ENCODE measurements at places on chromosomes 6 and 20.

DNA sequence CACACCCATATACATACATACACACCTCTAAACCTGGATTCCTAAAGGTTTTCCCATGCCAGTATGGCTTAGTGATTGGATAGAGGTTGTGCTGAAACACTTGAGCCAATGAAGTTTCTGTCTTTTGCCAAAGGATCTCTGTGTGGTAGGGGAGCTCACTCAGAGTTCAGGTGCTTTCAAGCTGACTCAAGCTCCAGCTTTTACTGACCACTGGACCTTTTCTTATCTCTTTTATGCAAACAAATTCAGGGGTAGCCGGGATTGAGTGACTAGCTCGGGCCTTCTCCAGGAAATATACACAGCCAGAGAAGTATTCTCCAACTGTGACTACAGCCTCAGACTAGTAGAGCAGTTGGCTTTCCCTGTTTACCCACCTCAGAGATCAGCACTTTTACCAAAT is 21.5 kb upstream of the DSE start:
- no peak for DNase-seq

DNA sequence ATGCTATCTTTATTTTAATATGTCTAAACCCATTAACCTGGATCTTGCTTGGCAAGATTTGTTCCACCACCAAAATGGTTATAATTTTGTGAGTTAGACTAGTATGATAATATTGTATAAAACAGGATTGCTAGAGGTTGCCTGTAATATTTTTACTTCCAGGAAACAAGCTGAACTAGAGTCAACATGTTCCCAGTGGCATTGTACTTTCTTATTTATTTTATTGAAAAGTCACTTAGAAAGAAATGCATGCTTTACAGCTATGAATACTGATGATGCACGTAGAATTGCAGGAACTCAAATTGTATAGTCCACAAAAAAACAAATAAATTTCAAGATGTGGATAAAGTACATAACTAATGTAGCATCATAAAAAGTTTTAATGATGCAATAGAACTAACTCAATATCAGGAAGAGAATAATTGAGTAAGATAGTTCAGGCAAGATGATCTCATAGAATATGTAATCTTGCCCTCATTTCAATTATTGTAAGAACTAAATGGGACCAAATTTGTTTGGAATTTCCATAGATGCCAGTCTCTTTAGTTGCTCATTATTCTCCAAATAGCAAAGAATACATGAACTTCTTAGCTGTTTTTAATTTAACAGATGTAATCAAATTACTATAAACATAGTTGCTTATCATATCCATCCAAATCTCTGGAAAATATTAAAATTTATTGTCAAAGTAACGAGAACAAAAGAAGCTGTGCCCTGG is 451.8 kb downstream of the COL12A1 start:
- DNase-seq, result no peak

GRCh38 chr6:119195848-119196247 is 117.4 kb upstream of the FAM184A start:
- DNase-seq, result no peak

GRCh38 chr6:7461416-7461815 is 71.8 kb downstream of the RIOK1 start:
- DNase-seq, result no peak

DNA sequence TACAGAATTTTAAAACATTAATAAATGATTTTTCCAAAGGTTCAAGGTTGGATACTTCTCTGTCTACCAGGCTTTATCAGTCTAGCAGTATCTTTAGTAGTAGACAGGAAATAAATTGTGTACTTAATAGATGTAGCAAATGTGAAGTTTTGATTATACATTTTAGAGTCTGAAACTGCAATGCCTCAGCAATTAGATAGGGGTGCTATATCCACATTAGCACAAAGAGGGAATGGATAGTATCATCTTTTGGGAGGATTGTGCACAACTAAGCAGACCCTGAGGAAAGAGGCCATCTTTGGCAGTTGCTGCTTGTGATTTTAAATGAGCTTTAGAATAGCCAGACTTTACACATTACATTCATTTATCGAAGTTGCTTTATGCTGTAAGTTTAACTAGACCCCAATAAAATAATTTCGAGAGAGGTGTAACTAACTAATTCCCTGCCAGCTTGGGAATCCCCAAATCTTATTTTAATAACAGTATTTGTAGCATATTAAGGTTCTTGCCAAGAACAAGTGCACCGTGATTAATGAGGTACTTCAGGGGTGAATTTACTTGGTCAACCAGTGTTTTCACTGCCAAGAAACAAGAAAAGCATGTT is 2.8 kb downstream of the KCNQ5 start:
- DNase-seq, result no peak

DNA sequence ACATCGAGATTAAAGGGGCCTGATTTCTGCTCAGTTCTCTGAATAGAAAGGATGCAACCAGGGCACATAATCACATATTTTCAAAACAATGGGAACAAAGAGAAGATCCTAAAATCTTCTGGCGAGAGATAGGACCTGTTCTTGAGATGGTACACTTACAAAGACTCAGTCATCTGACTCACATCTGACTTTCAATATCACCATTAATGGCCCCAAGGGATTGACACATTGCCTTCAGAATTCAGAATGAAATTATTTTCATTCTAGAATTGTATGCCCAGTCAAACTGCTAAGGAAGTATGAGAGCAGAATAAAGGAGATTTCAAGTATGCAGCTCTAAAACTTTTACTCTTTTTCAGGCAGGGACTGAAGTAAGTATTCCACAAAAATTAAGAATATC is 240.7 kb upstream of the POU3F2 start:
- no peak for DNase-seq

DNA sequence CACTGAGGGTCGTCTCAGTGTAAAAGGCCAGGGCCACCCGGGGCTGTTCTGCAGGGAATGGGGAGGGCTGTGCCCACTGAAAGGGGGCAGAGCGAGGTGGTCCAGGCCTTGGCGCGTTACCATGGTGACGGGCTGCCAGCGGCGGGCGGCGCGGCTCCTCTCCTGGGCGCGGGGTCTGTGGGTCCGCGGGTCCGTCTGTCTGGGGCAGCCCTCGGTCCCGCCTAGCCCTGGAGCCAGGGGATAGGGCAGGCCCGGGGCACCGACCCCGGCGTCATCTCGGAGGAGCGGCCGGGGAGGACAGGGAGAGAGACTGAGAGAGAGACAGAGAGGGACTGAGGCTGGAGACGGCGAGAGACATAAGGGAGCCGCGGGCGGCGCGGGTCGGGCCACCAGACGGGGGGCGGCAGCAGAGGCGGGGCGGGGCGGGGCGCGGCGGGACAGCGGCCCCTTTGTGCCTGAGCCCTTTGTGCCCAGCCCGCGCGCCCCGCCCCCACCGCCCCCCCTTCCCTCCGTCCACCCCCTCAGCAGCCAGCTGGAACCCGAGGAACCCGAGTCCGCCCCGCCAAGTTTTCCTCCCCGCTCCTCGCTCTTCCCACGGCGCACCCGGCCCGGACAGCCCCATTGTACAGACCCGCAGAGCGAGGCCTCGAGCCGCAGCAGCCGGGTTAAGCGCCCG is at the start of gene KIAA1755:
TSS of gene KIAA1755 (minus strand) at position 358 of the 676 bp plus-strand sequence. CDS start at position 123, 235 bp downstream.
- DNase-seq, result no peak

DNA sequence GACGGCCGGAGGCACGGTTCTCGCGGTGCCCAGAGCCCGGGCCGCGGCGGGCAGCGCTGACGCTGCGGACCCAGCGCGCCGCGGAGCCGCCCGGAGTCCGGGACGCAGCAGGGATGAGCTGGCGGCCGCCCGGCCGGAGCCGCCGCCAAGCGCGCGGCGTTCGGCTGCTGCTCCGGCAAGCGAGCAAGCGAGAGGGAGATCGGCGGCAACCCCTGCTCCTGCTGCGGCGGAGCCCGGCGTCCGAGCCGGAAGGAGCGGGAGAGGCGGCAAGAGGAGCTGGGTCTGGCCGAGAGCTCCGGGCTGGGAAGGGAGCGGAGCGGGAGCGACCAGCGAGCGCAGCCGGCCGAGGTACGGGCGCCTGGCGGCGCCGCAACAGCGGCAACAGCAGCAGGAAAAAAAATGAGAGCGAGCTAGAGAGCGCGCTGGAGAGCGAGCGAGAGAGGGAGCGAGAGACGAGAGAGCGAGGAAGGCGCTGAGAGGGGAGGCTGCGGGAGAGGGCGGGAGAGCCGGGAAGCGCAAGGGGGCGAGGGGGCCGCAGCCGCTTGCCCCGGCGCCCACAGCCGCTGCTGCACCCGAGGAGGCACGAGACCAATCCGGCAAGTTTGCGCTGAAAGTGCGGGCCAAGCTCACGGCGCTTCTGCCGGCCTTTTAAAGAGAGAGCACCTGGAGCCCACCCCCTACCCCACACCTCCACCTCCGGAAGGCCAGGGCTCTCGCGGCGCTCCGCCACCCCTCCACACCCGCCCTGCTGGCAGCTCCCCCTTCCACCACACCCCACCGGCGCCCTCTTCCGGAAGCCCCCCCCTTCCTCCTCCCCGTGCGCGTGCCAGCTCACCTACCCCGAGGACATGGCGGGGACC is 496 bp downstream of the GRM4 start:
- DNase-seq, result peak; percentile 37

DNA sequence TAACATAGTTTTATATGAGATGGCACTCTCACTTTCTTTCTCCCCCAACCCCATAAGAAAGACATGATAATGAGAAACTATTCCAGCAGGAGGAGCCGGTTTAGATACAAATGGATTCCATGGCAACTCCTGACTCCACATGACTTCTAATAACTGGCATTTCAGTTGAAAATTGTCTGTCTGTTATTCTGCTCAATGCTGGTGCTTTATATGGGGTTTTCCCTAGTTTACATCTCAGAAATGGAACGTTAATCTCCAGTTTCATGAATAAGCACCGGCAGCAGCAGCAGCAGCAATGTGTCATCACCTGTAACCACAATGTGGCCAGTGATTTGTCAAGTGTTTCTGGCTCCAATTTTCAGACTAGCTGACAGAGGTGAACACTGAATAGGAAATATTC is 8.0 kb upstream of the SIM1 start:
- DNase-seq, result no peak

GRCh38 chr6:63576985-63577712 is 4.9 kb downstream of the LOC128125822 start:
- DNase-seq, result no peak

DNA sequence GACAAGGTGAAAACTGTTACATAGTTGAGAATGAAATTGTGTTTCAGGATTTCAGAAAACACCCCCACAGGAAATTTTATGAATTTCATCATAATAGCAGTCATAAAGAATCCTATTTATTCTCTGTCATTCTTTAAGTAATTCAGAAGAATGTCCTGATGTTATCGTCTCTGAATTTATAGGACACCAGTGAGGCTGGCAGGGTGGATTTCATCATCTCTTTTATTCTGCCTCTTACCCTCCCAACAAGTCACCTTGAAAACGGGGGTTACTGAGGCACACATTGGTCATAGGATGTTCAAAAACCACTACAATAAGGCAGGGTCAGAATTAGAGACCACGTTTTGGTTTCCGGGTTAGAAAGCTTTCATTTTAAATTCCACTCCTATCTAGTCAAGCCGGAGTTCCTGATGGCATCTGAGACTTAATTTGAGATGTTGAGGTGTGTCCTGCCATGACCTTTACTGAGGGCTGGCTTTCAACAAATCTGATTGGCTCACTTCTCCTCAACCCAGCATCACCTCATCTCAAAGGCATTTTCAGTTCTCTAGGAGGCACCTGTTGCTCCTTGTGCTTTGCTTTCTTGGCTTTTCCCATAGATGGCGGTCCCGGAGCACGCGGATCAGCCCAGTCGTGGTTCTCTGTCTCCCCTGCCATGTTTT is 230.6 kb upstream of the SUPT3H start:
- no peak for DNase-seq

GRCh38 chr20:50569864-50570836 is 60.0 kb downstream of the PTPN1 start:
- no peak for DNase-seq

DNA sequence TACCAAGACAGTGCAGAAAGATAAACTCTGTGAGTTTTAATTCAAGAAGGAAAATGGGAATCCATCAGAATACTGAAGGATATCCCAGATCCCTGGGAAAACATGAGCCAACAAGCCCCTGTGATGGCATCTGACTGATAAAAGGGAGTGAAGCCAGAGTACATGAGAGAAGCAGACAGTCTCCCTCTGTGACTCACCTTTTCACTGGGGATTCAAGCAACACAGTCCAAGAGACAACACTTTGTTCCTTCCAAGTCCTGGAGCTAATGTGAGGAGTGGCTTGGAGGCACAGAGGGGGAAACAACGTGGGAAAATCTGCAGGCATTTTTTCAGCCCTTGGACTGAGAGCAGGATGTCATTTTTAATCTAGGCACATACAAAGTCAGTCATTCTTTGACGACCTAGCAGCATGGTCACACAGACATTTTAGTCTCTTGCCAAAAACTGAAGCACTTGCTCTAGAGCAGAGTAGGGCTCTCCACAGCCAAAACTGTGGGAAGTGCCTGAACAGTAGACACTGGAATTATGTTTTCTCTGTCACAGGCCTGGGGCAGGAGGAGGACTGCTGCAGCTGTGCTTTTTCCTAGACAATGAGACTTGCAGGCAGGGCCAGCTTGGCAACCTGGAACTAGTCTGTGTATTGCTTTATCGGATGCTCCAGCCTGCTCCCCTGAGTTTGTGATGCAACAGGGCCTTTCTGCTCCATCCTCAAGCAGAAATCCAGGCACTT is 465.0 kb upstream of the GJE1 start:
- DNase-seq, result no peak

GRCh38 chr6:72788188-72788587 is 166.3 kb downstream of the KCNQ5 start:
- DNase-seq, result no peak

All from activated T-cell treated with anti-CD3 and anti-CD28 coated beads for 4 hours (primary cell).